ENCODE measurements at places on chromosomes 4 and X.
A peak's percentile ranks its signal among the peaks of the same experiment; 100 is the strongest.

DNA sequence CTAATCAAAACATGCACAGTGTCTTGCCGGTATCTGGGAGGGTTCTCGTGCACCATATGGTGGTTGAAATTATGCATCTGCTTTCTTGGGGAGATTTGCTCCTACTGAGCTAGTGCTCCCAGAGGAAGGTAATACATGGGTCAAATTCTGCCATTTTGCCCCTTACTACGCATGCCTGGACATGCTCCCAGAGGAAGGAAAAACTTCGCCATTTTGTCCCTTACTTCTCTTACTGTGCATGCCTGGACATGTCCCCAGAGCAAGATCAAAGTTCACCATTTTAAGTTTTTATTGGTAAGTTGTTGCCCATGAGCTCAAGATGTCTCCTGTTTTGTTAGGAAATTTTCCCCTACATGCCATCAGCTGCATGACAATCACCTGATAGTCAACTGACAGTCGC lies 252.1 kb upstream of the KLHL4 start:
- no peak for DNase-seq

DNA sequence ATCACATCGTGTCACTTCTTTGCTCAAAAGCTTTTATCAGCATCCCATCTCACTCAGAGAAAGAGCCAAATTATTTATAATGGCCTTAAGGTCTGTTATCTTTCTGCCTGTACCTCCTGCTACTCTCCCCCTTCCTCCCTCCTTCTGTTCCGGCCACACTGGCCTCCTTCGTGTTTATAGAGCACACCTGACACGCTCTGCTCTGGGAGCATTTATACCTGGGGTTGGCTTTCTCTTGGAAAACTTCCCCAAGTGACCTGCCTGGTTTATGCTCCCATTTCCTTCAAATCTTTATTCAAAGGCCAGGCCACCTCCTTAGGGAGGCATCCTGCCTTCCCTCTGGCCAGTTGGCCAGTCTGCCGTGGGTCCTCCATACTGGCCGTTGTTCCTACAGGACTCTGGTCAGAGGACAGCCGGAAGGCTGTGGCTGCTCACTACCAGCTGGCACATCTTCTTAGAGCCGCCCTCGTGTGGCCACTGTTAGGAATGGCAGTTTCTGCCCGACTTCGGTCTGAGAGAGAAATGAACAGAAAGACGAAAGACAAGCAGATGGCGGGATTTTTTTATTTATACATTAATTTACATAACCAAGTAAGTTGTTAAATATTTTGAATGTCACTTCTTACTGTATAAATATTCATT lies 80.2 kb upstream of the CBLL2 start:
- peak; percentile 61 for DNase-seq

- DNase-seq: no peak
Observed at GRCh38 chrX:134365904-134366303, 94.1 kb upstream of the HPRT1 start.

DNA sequence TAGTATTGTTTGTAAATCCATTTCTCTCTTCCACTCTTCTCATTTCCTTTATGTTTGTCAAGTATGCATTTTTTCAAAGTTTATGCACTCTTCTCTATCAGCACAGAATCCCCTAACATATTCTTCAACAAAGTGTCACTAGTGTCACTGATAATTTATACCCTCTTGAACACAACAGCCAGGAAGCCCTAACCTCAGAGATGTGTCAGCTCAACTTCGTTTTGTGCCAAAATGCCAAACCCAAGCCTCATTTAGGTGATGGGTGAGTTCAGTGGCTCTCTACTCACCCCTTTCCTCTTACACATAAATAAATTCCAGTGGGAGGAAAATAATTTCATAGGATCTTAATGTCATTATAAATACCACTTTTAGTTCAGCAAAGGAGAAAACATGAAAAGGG lies 22.4 kb upstream of the P2RY10 start:
- no peak for DNase-seq

GRCh38 chrX:39322496-39322895 lies 521.2 kb downstream of the MID1IP1 start:
- no peak for DNase-seq

DNA sequence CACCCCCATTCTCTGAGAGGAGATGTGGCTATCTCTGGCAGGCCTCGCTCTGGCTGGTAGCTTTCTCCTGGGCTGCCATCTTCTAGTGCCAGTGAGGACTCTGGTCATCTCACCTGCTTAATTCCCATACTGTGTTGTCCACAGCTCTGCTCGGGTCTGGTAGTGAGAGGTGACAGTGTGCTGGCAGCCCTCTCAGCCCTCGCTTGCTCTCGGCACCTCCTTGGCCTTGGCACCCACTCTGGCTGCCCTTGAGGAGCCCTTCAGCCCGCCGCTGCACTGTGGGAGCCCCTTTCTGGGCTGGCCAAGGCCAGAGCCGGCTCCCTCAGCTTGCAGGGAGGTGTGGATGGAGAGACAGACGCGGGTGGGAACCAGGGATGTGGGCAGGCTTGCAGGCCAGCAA lies 52.7 kb downstream of the CPLX1 start:
- no peak for DNase-seq

DNA sequence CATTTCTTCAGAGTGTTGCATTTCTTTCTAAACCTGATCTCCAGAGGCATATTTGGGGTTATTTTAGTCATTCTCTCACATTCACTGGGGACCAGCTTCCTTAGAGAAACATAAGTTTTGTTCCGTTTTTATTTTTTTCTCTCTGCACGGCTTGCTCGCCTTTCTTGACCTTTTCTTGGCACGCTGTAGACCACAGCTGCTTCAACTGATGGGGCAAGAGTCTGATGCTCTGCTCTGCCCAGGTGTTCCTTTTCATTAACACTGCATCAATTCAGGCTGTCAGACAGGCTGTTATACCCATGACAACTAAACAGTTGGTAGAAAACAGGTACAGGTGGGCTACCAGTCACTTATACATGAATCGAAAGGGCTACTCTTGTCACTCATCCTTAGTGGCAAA lies 682.2 kb upstream of the DIAPH2 start:
- no peak for DNase-seq

GRCh38 chr4:159283696-159284095 lies 180.8 kb downstream of the RAPGEF2 start:
- DNase-seq: peak; percentile 31

DNA sequence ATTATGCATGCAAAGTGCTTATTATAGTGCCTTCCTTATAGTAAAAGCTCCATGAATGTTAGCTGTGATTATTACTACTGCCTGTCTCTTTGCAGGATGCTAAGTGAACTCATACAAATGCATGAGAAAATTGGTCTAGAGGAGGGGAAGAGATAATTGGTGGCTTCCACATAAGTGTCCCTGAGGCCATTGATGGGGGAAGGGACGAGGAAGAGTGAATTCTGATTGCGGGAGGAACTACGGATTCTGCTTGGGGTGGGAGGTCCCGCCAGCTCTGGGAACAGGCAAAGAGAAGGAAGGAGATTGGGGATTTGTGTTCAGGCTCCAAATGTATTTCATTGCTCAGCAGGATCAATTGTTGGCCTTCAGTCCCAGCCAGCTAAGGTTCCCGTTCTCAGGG lies 11.6 kb upstream of the ARHGAP36 start:
- DNase-seq: no peak

- no peak for DNase-seq
Observed at GRCh38 chrX:46953597-46953996, 41.4 kb downstream of the JADE3 start.

GRCh38 chrX:44945736-44946135 lies 72.7 kb downstream of the KDM6A start:
- no peak for DNase-seq

- no peak for DNase-seq
Observed at GRCh38 chrX:8144925-8145324, 26.1 kb downstream of the VCX2 start.

DNA sequence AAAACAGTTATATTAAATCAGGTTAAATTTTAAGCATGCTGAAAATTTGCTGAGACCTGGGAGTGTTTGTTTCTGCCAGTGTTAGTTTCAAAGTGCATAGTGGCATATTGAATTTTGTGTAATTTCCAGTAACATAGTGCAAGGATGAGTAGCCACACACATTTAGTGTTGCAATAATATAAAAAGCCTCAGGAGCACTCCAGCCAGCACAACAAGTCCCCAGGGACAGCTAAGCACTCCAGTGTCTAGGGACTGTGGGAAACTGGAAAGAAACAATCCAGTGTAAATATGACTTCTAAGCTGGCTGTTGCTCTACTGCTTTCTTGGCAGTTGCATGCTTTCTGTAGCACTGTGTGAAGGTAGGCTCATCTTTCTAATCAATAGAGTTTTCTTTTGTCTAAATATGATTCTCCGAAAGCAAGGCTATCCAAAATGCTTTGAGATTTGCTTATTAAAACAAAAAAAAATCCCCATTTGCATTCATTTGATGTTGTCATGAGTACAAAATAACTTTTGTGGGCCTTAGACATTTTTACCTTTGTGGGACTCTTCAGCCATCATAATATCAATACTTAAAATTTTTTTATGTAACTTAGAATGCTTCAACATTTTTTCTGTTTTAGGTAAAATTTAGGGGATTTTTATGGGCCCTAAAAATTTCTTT lies 24.2 kb upstream of the CXCL2 start:
- no peak for DNase-seq

DNA sequence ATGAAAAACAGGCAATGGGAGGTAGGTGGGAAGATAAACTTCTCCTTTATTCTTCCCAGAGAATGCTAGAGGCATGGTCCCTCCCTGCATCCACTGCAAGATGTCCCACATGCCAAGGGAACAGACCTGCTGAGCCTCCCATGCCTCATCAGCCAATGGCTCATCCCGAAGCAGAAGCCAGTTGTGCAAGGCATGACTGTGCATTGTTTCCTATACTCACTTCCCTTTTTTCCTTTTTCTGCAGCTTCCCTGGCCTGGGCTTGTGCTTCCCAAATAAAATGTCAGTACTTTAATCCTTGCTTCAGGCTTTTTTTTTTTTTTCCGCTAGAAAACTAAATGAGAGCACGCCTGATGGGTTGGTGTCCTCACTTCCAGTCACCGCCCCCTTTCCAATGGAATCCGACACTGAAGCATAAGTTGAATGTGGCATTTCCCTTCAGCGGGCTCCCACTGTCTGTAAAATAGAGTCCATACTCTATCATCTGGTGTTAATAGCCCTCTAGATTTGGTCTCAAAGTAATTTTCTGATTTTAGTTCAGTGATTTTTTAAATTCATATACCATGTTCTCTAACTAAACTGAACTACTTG lies 239.0 kb upstream of the JADE1 start:
- peak; percentile 91 for DNase-seq

DNA sequence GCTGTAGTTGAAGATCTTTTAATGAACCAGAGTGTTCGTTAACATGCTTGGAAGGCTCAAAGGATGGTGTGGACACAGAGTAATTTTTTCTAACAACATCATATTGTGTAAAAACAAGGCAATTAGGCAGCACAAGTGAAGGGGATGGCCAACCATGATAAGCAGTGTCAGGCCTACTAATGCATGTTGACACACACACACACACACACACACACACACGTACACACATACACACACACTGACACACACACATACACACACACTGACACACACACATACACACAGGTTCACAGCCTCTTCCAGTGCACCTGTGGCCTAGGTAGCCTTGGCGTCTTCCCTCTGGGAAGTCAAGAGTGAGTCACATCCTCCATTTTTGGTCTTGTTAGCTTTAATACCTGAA lies at the start of gene SUPT20HL1:
SUPT20HL1 (plus strand) TSS at position 368 of the 400 bp plus-strand sequence. CDS start 2,122 bp downstream, outside the sequence.
- no peak for DNase-seq

- no peak for DNase-seq
Observed at GRCh38 chr4:5355846-5356245, 304.6 kb downstream of the STK32B start.

DNA sequence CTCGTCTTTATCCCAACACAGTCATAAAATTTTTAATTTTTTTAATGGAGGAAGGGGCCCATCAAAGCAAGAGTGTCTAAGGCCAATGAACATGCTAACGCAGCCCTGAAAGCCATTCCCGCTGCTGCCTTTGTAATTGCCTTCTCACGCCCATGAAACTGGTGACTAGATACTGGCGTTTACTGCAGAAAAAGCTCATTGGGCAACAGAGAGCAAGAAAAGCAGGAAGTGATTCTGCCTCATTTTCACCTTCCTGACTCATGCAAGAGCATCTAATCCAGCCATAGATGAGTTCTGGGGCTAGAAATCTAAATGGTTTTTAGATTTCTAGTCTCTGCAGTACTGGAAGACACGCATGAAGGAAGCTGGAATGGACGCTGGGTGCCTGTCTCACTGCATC lies 72.5 kb downstream of the ANXA3 start:
- DNase-seq: peak; percentile 64

- DNase-seq: no peak
Observed at GRCh38 chr4:146104541-146104940, 71.0 kb upstream of the LSM6 start.

DNA sequence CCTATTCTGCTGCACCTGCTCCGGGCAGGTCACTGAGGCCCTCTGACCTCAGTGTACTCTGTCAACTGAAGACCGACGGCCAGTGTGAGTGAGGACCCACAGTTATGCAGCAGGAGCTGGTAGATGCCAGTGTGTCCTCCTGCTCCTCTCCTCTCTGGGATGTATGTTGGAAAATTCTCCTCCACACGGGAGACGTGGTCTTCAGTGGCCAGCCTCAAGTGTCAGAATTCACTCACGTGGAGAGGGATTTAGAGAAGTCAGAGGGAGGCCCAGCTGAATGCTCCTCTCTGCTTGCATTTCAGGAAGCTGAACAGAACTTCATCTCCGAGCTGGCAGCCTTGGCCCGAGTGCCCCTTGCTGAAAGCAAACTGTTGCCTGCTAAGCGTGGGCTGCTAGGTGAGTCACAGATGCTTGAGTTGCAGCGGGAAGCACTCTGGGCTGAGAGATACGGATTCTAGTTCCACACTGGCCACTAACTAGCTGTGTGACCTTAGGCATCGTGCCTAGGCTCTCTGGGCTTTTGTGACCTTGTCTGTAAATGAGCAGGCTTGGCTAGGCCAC lies 83.6 kb downstream of the CRMP1 start:
- no peak for DNase-seq

- no peak for DNase-seq
Observed at GRCh38 chr4:121814756-121815155, 8.9 kb downstream of the CCNA2 start.

DNA sequence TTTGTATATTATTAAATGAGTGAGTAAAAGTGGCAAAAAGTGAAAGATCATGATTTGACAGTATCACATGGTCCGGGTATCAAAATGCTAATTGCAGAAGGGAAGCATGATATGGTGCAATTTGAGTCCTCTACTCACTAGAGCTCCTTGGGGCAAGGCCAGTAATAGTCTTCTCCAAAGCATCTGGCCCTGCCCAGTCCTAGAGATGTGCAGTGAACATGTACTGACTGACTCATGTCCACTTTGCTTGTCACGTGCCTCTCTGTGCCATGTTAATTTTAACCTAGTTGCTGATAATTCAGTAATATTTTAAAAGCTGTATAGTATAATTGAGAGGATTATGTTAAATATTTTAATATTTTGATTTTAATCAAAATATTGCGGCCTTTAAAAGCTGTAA lies 54.6 kb upstream of the TENM3 start:
- no peak for DNase-seq

DNA sequence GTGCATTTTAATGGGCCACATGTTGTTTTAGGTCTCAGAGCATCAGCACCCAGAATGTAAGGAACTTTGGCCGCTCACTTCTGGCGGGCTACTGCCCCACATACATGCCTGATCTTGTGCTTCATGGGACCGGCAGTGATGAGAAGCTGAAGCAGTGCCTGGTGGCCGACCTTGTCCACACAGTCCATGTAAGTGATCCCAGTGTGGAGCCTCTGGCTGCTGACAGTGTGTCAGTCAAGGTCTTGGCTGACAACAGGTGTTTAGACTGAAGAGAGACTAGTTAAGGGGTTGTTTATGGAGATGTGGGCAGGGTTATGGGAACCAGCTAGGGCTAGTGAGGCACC lies 101.4 kb downstream of the FNIP2 start:
- no peak for DNase-seq

- no peak for DNase-seq
Observed at GRCh38 chr4:6384541-6384940, 87.9 kb downstream of the PPP2R2C start.

GRCh38 chr4:103329642-103330041 lies 131.5 kb upstream of the CENPE start:
- DNase-seq: no peak

All from inflammatory macrophage treated with lipopolysaccharide for 1 hour (primary cell).